Stimulated activated CD4-positive, alpha-beta T cell treated with anti-CD3 and anti-CD28 coated beads, Interleukin-1b, Interleukin-23, amount 100 ng/mL, for 24 hours (primary cell): ENCODE measurements at places on chromosomes 16 and 17.

- DNase-seq = no peak
Measured at GRCh38 chr16:74563828-74564263, 43.1 kb downstream of the GLG1 start.

DNA sequence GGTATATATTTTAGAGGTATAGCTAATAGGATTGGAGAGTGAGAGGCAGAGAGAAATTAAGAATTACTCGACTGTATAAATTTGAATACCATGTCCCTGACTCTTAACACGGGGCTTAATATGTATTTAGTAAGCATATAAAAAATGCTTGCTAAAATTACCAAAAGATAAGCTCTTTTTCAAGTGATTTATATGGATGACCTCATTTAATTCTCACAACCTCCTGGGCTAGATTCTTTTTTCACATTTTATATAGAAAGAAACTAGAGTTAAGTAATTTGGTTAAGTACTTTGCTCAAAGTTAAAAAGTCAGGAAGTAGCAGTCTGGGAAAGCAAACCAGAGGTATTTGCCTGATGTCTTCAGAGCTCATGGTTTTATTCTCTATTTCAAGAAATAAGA lies 963.5 kb upstream of the SOX9 start:
- no peak for DNase-seq

GRCh38 chr17:9115214-9116191 lies 94.2 kb downstream of the NTN1 start:
- DNase-seq = peak; percentile 52

- DNase-seq = no peak
Measured at GRCh38 chr17:6632530-6632929, 8.0 kb downstream of the KIAA0753 start.

DNA sequence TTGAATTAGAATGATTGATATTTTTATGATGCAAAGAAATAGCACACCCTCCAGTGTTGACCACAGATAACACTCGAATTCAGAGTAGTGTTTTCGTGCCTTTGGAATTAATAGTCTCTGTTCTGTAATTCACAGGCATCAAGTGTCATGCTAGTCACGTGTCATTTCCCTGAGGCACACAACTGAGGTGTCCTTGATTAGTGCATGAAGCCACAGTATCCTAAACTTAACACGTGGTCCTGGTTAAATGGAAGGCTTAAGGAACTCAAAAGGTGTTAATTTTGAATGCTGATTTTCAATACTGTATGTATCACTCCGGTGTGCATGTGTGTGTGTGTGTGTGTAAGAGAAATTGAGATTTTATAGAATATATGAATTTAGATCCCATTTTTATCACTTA lies 625.6 kb downstream of the TMEM114 start:
- no peak for DNase-seq

GRCh38 chr17:39461113-39461925 lies at the start of gene CDK12:
Gene CDK12, plus strand, starts transcription at chr17:39461486. Its CDS starts 586 bp downstream, at chr17:39462072.
- peak; percentile 89 for DNase-seq

GRCh38 chr16:57239107-57239506 lies 6.0 kb upstream of the ARL2BP start:
- DNase-seq = no peak

DNA sequence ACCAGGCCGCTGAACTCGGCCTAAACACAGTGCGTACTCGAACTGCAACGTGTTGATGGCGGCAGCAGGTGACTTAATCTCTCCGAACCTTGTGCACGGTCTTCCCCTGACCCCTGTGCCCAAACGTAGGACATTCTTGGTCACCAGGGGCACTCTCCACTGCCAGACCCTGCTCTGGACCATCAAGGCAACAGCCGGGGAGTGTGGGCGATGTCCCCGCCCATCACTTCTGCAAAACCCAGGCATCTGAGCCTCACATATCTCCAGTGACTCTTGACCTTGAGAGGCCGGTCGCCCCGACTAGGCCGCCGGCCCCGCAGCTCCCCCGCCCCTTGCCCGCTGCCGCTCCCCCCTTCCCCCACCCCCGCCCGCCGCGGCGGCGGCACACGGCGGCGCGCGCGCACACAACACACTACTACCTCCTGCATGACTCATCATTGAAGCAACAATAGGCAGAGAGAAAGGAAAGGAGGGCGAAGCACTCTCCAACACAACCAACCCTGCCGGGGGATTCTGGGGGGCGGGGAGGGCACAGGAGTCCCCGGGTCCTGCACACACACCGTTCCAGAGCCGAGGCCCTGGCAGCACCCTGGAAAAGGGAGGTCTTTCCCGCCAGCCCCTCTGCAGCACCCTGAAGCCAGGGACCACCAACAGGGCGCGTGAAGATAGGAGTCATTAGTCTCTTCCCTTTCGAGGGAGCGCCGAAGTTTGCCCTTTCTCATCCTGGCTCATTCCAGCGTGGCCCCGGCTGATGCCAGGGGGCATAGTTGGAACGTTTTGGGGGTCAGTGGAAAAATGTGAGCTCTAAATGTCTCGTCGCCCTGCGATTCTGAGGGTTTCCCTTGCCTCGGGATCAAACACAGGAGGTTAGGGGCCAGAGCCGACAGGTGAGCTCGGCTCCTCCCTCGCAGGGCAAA lies 1.9 kb downstream of the MNT start:
- DNase-seq = no peak

DNA sequence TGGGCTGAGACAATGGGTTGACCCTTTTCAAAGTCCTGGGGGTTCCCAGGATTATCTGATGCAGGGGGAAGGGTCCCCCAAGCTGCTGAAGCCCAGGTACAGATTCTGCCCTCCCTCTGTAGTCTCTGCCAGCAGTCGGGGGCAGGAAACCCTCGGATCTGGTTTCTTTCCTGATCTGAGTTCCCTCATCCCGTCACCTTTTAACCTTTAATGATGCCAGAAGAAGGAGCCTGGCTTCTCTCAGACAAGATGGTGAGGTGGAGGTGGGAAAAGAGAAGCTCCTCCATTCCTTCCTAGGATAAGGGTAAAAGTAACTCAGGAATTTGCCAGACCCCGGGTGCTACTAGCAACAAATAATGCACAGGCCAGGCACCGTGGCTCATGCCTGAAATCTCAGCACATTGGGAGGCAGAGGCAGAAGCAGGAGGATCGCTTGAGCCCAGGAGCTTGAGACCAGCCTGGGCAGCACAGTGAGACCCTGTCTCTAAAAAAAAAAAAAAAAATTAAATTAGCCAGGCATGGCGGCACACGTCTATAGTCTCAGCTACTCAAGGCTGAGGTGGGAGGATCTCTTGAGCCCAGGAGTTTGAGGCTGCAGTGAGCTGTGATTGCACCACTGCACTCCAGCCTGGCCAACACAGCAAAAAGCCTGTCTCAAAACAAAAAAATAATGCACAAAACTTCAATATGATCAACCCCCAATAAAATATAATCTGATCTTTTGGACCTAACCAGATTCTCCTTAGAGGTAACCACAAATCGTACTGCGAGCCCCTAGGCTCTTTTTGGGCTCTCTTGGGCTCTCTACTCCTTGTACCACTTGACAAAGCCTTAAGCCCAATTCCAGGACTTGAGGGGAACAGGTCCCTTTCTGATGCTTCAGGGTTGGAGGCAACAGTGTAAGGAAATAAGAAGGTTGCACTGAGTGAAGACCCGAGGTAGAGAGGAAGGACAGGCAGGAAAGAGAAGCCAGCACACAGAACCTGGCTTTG lies 5.7 kb downstream of the CDC42EP4 start:
- DNase-seq = no peak

DNA sequence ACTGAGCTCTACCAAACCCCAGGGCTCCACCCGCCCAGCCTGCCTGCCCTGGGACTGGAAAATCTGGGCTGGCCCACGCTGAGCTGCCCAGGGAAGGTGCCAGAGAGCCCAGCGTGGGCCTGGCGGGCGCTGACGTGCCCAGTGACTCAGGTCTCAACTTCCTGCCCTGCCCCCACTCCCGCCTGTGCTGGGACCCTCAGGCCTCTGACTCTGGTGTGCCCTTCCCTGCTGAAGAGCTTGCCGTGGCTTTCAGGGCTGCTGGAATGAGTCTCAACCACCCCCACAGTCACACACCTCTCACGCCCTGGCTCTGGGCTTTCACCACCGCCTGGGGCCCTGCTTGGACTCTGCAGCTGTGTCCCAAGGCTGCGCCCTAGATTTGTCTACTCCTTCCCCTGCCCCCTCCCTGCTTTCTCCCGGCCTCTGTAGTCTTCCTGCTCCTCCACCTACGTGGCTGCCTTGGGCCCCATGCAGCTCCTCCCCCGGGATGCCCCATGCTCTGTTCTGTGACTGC lies 10.4 kb downstream of the LLGL1 start:
- no peak for DNase-seq

DNA sequence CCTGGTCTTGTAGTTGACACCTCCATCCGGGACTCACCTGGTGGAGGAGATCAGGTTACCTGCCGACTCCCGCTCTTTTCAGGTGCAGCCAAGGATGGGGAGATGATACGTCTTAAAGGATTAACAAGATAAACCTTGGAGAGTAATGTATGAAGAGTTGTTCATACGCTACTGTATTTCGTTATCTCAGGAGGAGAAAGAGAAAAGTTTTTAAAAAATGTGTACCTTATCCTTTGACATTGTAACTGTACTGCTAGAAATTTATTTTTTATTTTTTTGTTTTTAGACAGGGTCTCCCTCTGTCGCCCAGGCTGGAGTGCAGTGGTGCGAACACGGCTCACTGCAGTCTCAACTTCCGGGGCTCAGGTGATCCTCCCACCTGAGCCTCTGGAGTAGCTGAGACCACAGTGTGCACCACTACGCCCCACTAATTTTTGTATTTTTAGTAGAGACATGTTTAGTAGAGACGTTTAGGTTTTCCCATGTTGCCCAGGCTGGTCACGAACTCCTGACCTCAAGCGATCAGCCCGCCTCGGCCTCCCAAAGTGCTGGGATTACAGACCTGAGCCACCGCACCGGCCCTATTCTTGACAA lies 764 bp upstream of the SMURF2 start:
- DNase-seq = no peak

GRCh38 chr17:78601577-78602190 lies 24.5 kb upstream of the DNAH17 start:
- no peak for DNase-seq

DNA sequence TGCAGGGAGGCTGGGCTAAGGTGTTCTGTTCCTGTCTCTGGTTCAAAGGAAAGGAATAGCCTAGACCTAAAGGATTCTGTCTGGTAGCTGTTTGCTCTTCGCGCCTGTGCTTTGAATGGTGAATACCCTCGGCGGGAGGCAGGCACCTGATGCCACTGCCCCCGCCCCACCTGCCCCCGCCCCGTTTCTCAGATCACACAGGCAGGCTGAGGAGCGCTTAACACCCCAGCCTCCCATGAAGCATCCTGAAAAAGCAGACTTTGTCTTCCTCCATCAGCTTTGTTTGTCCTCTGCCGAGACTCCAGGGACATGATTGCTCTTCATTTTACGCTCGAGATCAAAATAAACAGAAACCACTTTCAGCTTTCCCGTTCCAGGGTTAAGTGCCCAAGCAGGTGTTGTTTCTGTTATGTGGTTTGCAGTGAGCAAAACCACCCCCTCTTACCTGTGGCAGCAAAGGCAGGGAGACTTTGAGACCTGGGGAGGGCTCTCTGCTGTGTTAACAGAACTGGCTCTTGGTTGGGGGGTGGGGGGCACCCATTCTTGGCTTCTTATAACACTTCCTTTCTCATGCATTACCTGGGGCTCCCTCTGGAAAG lies 452.1 kb downstream of the WWOX start:
- no peak for DNase-seq

DNA sequence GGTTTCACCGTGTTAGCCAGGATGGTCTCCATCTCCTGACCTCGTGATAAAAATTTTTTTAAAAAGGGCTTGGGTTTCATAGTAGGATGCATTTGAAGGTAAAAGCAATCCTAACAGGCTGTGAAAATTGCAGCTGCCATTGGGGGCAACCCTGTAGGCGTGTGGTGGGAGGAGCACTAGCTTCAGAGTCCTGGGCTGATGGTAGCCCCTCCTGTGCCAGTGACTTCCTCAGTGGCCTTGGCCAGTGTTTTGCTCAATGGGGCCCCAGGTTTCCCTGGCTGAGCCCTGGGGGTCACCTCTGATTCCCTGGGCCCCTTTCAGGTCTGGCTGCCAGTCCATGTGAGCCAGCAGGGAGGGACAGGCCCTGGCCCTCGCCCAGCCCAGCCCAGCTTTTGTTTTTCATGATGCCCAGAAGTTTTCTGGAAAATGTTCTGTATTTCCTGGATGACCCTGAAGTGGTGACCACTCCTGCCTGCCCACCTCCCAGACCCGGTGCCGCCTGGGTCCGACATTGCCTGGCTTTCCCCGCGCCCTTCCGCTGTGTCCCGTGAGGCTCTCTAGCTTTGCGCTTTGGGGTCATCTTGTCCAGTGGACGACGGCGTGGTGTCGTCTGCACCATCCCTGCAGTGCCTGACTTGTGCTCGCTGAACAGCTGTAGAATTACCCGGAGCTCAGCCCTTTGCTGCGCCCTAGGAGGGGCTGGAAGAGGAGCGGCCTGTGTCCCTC lies 9.4 kb downstream of the MGRN1 start:
- DNase-seq = no peak

DNA sequence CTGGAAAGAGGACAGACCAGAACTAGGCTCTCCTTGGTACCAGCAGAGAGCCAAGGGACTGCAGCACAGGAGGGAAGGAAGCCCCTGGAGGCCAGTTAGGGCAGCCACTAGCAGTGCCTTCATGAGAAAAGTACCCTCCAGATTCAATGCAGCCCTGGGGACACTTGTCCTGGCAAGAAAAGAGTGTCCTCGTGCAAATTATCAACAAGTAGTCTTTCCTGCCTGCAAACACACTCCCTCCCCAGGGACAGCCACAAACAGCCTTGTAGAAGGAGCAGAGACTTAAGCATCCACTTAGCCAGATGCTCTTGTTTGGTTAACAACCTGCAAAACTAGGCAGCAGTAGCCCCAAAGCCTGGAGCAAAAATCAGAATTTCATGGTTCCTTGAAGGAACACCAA lies 24.3 kb downstream of the CENPV start:
- no peak for DNase-seq

- no peak for DNase-seq
Measured at GRCh38 chr17:2414446-2415064, 13.7 kb upstream of the MNT start.
